Activated B cell treated with CpG ODN at 0.5 μM for 24 hours (primary cell): ENCODE measurements at places on chromosomes 13 and 19. TPM values are rescaled to one million over a fixed set of nuclear protein-coding genes. Genes with fewer than 3 reads are reported as not detected.

GRCh38 chr19:6868351-6868750 is 19.0 kb upstream of the ADGRE1 start:
- DNase-seq: no peak

Gene URAD
- total RNA-seq: not detected in 2 replicates

DNA sequence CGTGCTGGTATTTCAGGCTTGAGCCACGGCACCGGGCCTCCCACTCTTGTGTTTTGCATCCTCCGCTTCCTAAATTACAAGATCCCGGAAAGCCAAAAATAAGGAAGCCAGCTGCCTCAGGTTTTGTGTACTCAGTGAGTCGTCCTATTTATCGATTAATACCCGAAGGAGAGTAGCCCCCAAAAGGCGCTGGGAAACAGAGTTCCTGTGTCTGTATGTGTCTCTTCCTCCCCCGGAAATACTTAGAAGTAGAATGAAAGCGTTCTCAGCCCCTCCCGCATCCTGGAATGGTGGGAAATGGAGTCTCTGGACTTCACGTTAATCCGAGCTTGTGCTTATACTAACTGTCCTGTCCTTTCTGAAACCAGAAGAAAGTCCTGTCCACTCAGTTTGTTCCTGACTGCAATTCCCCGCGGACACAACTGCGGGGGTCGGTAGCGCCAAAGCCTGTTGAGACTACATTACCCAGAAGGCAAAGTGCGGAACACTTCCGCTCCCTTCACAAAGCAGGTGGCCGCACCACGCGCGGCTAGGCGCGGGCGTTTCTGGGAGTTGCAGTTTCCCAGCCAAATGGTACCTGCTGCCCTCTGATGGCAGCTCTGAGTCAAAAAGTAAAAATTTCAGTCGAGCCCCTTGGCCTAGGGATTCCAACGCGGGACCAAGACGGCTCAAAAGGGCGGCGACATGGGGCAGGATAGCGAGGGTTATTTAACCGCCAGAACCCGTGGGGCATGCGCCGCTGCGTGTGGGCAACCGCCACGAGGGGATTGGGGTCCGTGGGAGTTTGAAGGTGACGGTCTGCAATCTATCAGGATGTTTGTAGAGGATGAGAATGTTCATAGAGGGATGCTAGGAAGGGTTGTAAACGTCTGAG is 2.2 kb upstream of the GSK3A start:
- peak; percentile 81 for DNase-seq

DNA sequence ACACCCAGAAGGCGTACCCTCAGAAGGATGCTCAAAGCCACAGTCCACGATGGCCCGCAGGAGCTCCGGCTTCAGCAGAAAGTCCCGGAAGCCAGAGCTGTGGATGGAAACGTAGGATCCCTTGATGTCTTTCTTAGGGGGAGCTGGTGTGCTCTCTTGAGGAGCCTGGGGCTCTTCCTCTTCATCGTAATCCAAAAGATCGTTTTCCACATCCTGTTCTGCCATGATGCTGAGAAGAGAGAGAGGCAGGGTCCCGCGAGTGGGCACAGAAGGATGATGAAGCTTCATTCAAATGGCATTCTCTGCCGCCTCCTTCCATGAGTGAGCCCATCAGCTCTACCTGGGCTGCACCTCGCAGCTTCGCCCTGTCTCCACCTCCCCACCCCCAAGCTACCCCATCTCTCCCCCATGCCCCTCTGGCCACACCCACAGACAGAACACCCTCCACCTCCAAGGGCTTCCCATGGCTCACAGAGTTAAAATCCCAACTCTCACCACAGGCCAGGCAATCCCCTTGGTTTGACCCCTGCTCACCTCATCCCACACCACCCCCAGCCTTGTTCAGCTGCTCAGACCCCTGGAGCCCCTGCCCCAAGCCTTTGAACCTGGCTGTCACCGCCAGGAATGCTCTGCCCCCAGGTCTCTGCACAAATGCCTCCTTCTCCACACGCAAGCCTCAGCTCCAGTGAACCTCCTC is 6.0 kb downstream of the DDX39A start:
- no peak for DNase-seq

GRCh38 chr13:38473305-38473704 is 123.7 kb downstream of the UFM1 start:
- DNase-seq: no peak

Gene OR7G3
- not detected in 2 replicates for total RNA-seq

- no peak for DNase-seq
Measured at GRCh38 chr19:461721-462551, 1.1 kb upstream of the SHC2 start.

Gene RASIP1
- total RNA-seq: 0.07 and 0.12 TPM in 2 replicates

- no peak for DNase-seq
Measured at GRCh38 chr19:412356-413355, 3.7 kb upstream of the C2CD4C start.

Gene CTU1
- 7.8 and 8.9 TPM in 2 replicates for total RNA-seq

Gene TMEM150B
- total RNA-seq: not detected in 2 replicates

Gene LHFPL6
- 0.13 and 0.20 TPM in 2 replicates for total RNA-seq

- no peak for DNase-seq
Measured at GRCh38 chr13:111323950-111324651, 3.7 kb downstream of the TEX29 start.

GRCh38 chr19:53977429-53977990 is 13.9 kb upstream of the CACNG6 start:
- DNase-seq: peak; percentile 27

Gene S1PR2
- total RNA-seq: 5.3 and 5.6 TPM in 2 replicates

GRCh38 chr19:15332311-15332996 is at the start of gene BRD4:
BRD4 (minus strand) TSS chr19:15332539; CDS start chr19:15273099, 59,440 bp downstream.
- DNase-seq: peak; percentile 86

Gene ZNF222
- total RNA-seq: 6.0 and 6.7 TPM in 2 replicates

Gene PABPC3
- 0.35 and 0.46 TPM in 2 replicates for total RNA-seq

Gene METTL21C
- not detected in 2 replicates for total RNA-seq

GRCh38 chr19:8194528-8195267 is 14.5 kb upstream of the CERS4 start:
- DNase-seq: peak; percentile 44

DNA sequence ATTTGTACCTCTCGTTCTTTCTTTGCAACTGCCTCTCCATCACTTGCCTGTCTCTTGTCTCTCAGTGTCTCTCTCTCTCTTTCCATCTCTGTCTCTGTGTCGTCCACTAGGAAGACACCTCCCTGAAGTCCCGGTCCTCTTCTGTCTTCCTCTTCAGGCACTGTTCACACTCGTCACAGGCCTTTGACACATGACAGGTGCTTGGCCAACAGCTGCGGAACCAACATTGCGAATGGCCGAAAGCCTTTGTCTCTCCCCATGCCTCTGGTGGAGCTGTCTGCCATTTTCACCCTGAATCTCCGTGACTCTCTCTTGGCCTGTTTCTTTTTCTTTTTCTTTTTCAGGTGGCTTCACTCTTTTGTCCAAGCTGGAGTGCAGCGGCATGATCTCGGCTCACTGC is 2.8 kb downstream of the HIPK4 start:
- no peak for DNase-seq

- DNase-seq: no peak
Measured at GRCh38 chr13:53127373-53127772, 98.8 kb downstream of the OLFM4 start.

DNA sequence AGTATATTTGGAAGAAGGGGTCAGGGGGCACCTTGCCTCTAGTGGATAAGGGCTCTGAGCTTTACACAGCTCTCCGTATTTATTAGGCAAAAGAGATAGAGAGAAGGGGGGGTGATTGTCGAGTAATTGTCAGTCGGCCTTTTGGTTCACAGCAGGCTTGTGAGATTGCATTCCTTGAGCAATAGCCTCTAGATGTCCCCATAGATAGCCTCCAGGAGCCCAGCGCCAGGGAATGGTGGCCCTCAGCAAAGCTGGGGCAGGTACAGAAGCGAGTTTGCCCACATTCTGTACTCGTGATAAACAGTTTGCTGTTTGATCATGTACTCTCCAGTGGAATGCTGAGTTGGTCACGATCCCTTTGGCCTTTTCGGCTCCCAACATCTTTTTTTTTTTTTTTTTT is 4.6 kb downstream of the ZNF613 start:
- DNase-seq: no peak

Gene SKA3
- total RNA-seq: 0.83 and 1.7 TPM in 2 replicates

DNA sequence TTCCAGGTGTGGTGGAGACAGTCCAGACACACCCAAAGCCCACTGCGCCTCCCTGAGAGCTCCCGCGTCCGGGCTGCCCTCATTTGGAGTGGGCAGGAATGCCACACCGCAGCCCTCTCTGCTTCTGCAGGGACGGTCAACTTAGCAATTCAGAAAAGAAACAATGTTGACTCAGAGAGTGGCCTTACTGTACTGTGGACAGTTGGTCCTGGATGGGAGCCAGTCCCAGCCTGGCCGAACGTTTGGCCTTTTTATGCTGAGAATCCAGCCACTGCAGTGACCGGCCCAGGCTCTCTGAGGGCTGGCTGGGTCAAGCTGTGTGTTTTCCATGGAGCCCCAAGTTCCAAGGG is 7.2 kb downstream of the GAS6 start:
- DNase-seq: no peak

Gene ZNF471
- 1.8 and 2.1 TPM in 2 replicates for total RNA-seq

DNA sequence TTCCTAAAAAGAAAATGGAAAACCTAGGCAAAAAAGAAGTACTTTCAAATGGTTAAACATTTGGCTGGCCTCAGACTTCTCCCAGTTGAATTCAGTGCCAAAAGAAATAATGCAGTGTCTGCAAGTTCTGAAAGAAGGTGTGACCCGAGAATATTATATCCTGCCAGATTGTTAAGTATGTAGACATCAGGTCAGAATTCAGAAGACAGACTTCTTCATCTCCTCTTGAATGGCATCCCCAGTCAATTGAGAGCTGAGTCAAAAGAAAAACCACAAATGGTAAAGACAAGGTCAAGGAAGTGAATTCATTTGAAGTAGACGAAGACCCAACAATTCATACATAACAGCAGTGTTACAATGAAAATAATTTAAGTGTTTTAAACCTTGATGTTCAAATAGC is 194.5 kb downstream of the NBEA start:
- DNase-seq: no peak

DNA sequence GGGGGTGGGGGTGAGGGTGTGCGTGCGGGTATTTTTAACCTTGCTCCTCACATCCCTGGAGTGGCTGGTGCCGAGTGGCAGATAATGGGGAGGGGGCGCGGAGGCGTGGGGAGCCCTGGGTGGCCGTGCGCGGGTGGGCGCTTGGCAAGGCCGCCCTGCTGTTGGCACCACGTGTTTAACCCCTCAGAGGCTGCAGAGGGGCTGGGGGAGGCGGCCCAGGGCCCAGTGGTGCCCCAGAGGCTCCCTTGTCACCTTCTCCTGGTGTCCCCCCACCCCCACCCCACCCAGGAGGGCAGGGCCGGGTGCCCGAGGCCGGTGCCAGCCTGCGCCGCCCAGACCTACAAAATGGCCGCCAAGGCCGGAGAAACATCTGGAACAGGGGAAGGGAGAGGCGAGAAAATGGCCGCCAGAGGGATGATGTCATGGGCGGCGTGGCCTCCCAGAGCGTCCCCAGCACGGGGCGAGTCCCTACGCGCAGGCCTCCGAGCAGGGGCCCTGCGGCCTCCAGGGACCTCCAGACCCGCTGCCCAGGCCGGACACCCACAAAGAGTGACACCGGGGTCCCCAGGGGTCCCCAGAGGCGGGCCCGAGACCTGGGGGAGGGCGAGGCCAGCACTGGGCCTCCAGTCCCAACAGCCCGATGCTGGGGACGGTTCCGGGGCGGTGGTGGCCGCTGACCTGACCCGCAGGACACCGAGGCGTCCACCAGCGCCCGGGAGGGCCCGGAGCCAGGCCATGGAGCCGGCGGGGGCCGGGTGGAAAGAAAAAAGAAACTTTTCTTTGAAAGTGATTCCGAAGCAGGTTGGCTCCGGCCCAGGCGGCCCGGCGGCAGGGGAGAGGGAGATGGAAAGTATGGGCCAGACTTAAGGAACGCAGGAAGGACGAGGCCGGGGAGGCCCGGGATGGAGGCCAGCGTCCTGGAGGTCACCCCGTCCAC is 38.2 kb downstream of the NFIC start:
- DNase-seq: no peak
